ENCODE measurements at places on chromosomes 4 and X. TPM values are rescaled to one million over a fixed set of nuclear protein-coding genes. Genes with fewer than 3 reads are reported as not detected.

DNA sequence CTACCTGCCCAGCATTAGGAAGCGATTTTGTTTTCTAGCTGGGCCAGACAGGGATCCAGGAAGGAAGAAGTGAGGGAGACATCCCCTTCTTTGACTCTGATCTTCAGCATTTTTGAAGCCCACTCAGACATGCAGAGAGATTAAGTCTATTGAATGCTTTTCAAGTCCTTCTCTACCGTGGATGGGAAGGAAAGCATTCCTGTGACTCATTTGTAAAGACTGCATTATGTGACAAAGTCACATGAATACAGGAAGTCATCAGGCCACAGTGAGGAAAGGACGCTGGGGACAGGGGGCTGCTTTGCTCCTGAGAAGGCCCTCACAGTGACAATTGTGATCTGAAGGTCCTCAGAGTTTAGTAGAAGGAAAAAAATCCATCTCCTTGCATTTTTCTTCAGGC is 67.4 kb upstream of the GBA3 start:
- H3K27me3 ChIP-seq, result no peaks in the 10 kb centered on the region
- H3K4me3 ChIP-seq, result no peak overlapping the region
- no peaks in the 10 kb centered on the region for H3K36me3 ChIP-seq
- H3K4me1 ChIP-seq, result no peaks in the 10 kb centered on the region
- no peak overlapping the region for H3K27ac ChIP-seq
- peak; percentile 3 for DNase-seq

- H3K4me1 ChIP-seq, result no peaks in the 10 kb centered on the region
- no peaks in the 10 kb centered on the region for H3K36me3 ChIP-seq
- H3K4me3 ChIP-seq, result no peak overlapping the region
- no peaks in the 10 kb centered on the region for H3K27me3 ChIP-seq
Measured at GRCh38 chrX:30488092-30488491, 89.5 kb downstream of the TASL start.

DNA sequence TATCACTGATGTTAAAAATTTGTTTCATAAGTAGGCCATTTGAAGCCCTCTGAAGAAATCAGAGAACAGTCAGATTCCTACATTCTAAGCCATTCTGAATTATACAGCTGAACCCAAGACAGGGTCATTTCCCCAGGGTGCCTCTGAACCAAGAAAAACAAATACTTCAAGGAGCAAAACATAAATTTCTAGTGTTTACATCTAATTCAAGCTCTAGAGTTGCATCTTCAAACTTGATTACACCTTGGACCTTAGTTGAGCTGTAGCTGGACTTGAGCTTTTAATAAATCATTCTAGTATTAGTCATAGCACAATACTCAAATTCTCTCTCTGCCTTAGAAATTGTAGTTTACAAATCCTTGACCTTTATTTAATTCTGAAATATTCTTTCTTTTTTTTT is 87.6 kb upstream of the IL15 start:
- no peak for DNase-seq
- no peaks in the 10 kb centered on the region for H3K27me3 ChIP-seq
- H3K4me3 ChIP-seq, result no peak overlapping the region
- no peaks in the 10 kb centered on the region for H3K4me1 ChIP-seq

ERCC6L gene
- total RNA-seq, result 15.6 TPM

DNA sequence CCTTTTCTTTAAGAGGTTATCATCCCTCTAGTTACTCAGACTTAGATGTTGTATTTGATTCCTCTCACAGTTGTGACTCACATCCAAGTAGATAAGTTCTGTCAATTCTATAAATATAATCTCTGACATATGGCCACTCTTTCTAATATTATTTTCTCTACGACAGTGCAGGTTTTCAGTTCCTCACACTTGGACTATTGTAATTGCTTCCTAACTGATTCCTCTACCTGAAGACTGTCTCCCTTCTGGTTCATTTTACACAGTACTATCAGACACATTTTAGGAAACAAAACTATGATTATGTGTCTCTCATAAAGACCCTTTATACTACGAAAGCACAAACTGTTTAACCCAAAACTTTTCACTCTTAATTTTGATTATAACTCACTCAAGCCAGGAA is 31.3 kb upstream of the GNRHR start:
- no peaks in the 10 kb centered on the region for H3K36me3 ChIP-seq
- H3K4me3 ChIP-seq, result no peak overlapping the region
- H3K27ac ChIP-seq, result no peak overlapping the region
- H3K4me1 ChIP-seq, result no peaks in the 10 kb centered on the region

DNA sequence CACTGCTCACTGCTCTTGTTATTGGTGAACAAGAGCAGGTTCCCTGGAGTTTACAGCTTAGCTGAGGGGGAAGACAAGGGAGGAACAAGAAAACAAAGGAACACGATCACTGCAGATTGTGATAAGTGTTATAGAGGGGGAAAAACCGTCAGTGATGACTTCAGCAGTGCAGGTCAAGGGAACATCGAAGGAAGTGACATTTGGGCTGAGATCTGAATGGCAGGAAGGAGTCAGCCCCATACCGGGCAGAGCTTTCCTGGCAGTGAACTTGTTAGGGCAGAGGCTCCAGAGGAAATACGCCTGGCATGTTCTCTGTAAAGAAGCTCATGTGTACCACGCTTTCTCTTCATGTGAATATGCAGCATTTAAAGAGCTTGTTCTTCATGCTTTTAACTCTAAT is 78.1 kb downstream of the LDB2 start:
- DNase-seq, result no peak
- no peaks in the 10 kb centered on the region for H3K36me3 ChIP-seq
- H3K27ac ChIP-seq, result no peak overlapping the region
- H3K27me3 ChIP-seq, result no peaks in the 10 kb centered on the region
- no peak overlapping the region for H3K4me3 ChIP-seq
- peaks cover 36% of the 10 kb centered on the region for H3K4me1 ChIP-seq

USP11 gene
- 23.8 TPM for total RNA-seq

DNA sequence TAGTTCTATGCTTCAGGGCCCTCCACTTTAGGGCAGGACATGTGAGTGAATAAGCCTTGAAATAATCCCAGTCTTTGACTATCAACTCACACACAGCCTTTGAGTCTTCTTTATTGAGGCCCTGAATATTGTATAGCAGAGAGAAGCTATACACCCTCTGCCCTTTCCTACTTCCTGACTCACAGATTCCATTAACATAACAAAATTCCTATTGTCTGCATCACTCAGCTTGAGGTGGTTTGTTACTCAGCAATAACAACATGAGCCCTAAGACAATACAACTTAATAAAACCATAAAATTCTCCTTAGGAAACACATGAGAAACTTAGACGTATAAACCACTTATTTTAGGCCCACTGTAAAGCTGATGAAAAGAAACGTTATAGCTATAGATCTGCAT is 680.3 kb upstream of the DIAPH2 start:
- H3K4me1 ChIP-seq, result no peaks in the 10 kb centered on the region
- no peak for DNase-seq
- no peak overlapping the region for H3K27ac ChIP-seq
- H3K27me3 ChIP-seq, result no peaks in the 10 kb centered on the region
- no peaks in the 10 kb centered on the region for H3K36me3 ChIP-seq
- no peak overlapping the region for H3K4me3 ChIP-seq

- H3K27me3 ChIP-seq, result no peaks in the 10 kb centered on the region
- no peak overlapping the region for H3K27ac ChIP-seq
- no peak overlapping the region for H3K4me3 ChIP-seq
- DNase-seq, result no peak
Measured at GRCh38 chr4:141410839-141411238, 190.1 kb downstream of the ZNF330 start.

DCLK2 gene
- total RNA-seq, result not detected

GRCh38 chrX:17617806-17618205 is 119.5 kb upstream of the SCML1 start:
- H3K4me1 ChIP-seq, result peaks cover 11% of the 10 kb centered on the region
- H3K27ac ChIP-seq, result no peak overlapping the region
- H3K36me3 ChIP-seq, result no peaks in the 10 kb centered on the region
- H3K27me3 ChIP-seq, result no peaks in the 10 kb centered on the region
- no peak for DNase-seq
- no peak overlapping the region for H3K4me3 ChIP-seq

- H3K27me3 ChIP-seq, result no peaks in the 10 kb centered on the region
- no peak overlapping the region for H3K4me3 ChIP-seq
- no peak for DNase-seq
- H3K4me1 ChIP-seq, result peaks cover 46% of the 10 kb centered on the region
- H3K27ac ChIP-seq, result no peak overlapping the region
Measured at GRCh38 chr4:69759189-69759604, 1.2 kb downstream of the SULT1B1 start.

GRCh38 chr4:76780781-76781697 is 116.9 kb downstream of the SOWAHB start:
- DNase-seq, result no peak
- no peaks in the 10 kb centered on the region for H3K36me3 ChIP-seq
- no peaks in the 10 kb centered on the region for H3K27me3 ChIP-seq
- peaks cover 30% of the 10 kb centered on the region for H3K4me1 ChIP-seq

PLAC8 gene
- total RNA-seq, result 4.1 TPM

GRCh38 chr4:23348789-23349498 is 540.9 kb downstream of the PPARGC1A start:
- H3K27me3 ChIP-seq, result no peaks in the 10 kb centered on the region
- H3K4me3 ChIP-seq, result no peak overlapping the region
- no peak overlapping the region for H3K27ac ChIP-seq
- no peaks in the 10 kb centered on the region for H3K4me1 ChIP-seq
- DNase-seq, result no peak

- no peak overlapping the region for H3K4me3 ChIP-seq
- DNase-seq, result no peak
- no peaks in the 10 kb centered on the region for H3K4me1 ChIP-seq
- no peak overlapping the region for H3K27ac ChIP-seq
Measured at GRCh38 chrX:39304746-39305145, 503.5 kb downstream of the MID1IP1 start.

CXCL1 gene
- not detected for total RNA-seq

GRCh38 chr4:153497988-153498967 is 32.1 kb downstream of the TMEM131L start:
- H3K27ac ChIP-seq, result no peak overlapping the region
- no peaks in the 10 kb centered on the region for H3K27me3 ChIP-seq
- DNase-seq, result no peak
- H3K36me3 ChIP-seq, result no peaks in the 10 kb centered on the region

DNA sequence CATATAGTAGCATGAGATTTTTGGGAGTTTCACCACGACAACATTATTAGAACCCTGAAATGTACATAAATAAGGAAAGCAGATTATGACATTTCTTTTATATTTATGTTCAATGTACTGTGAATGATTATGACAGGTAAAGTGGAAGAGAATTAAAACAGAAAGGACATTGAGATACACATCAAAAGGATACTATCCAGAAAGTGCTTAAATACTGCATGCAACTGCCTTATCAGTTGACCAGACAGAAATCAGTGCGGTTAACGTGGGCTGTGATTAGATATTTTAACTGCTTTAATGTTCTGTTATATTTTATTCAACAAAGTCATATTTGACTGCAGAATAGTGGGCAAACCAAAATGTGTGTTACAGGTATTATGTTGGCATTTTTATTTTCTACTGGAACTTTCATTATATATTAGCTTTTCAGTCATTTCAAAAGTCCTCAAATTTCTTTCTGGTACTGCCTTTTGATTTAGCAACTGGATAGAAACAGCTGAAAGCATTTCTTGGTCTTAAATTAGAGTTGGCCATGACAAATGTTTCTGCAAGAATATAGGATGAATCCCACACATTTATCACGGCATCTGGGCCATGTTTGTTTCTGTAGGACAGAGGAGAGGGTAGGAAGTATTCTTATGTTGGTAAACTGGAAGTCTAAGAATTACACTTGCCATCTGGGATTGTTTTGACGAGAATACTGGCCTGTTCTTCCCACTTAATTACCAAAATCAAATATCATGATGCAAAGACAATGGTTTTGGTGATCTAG is 255.2 kb downstream of the SLC39A8 start:
- H3K4me1 ChIP-seq, result no peaks in the 10 kb centered on the region
- no peaks in the 10 kb centered on the region for H3K27me3 ChIP-seq
- no peak for DNase-seq
- no peak overlapping the region for H3K4me3 ChIP-seq
- H3K36me3 ChIP-seq, result no peaks in the 10 kb centered on the region

GRCh38 chr4:68469482-68469881 is 22.2 kb downstream of the TMPRSS11E start:
- no peaks in the 10 kb centered on the region for H3K4me1 ChIP-seq
- 0 out of 3 replicates have a peak, but pooled peaks cover 2% of the 10 kb centered on the region for H3K27me3 ChIP-seq
- no peaks in the 10 kb centered on the region for H3K36me3 ChIP-seq
- H3K4me3 ChIP-seq, result no peak overlapping the region

NEXMIF gene
- not detected for total RNA-seq

DNA sequence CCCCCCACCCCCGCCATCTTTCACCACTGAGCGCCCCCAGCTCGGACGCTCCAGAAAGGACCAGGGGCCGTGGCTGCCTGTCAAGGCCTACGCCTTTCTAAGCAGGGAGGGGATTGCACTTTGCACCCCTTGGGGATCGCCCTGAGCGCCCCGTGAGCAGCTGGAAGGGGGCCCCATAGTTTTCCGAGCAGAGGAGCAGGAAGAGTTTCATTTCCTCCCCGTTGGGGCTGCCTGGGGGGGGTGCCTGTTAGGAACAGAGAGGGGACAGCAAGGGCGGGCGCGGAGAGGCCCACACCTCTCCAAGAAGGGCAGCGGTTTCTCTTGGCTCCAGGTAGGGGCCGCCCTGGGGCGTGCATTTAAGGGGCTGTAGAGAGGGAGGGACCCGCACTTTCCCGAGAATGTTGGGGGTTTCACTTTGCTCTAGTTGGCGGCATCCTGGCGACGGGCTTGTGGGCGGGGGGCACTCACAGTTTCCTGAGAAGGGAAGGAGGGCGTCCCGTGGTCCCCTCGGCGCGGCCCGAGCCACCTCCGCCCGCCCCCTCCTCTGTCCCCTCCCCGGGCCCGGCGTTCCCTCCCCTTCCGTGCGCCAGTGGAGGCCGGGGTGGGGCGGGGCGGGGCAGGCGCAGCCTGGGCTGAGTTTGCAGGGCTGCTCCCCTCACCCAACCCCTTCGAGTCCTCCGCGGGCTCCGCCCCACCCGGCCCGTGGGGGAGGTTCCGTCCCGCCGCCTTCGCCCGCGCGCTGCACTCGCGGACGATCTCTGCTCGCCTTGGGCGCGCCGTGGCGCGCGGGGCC is 82.3 kb upstream of the CD99 start:
- H3K27ac ChIP-seq, result peak overlapping the region; percentile 92
- H3K36me3 ChIP-seq, result peaks cover 6% of the 10 kb centered on the region
- H3K27me3 ChIP-seq, result no peaks in the 10 kb centered on the region

GRCh38 chr4:165814256-165815020 is 58.6 kb upstream of the TLL1 start:
- no peak overlapping the region for H3K4me3 ChIP-seq
- no peak overlapping the region for H3K27ac ChIP-seq
- H3K36me3 ChIP-seq, result no peaks in the 10 kb centered on the region
- H3K27me3 ChIP-seq, result no peaks in the 10 kb centered on the region
- H3K4me1 ChIP-seq, result no peaks in the 10 kb centered on the region

- H3K36me3 ChIP-seq, result no peaks in the 10 kb centered on the region
- no peak for DNase-seq
- peaks cover 14% of the 10 kb centered on the region for H3K4me1 ChIP-seq
- no peak overlapping the region for H3K4me3 ChIP-seq
Measured at GRCh38 chr4:76342191-76342590, 35.7 kb downstream of the STBD1 start.

GRCh38 chr4:147975933-147976928 is 244.3 kb downstream of the ARHGAP10 start:
- DNase-seq, result no peak
- H3K27me3 ChIP-seq, result no peaks in the 10 kb centered on the region
- H3K4me1 ChIP-seq, result no peaks in the 10 kb centered on the region
- no peak overlapping the region for H3K4me3 ChIP-seq
